ENCODE measurements at places on chromosomes 6 and 20.
A peak's percentile ranks its signal among the peaks of the same experiment; 100 is the strongest.

DNA sequence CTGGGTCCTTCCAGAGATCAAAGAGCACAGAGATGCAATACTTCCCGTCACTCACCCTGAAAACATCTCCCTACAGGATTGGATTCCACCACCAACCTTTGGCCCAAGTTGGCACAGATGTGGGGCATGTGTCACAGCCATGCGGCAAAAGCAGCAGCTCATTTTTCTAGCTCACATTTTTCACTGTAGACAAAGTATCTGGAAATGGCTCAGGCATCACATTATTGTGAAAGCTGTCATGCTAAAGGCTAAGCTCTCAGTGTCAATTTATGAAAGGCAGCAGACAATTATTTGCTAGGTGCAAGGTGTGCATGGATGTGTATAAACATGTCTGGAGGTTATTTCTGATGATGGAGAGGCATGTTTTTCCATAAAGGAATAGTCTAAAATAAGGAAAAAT is 248.8 kb upstream of the PRND start:
- DNase-seq = no peak

GRCh38 chr6:40568062-40568708 is 19.0 kb downstream of the LRFN2 start:
- no peak for DNase-seq

DNA sequence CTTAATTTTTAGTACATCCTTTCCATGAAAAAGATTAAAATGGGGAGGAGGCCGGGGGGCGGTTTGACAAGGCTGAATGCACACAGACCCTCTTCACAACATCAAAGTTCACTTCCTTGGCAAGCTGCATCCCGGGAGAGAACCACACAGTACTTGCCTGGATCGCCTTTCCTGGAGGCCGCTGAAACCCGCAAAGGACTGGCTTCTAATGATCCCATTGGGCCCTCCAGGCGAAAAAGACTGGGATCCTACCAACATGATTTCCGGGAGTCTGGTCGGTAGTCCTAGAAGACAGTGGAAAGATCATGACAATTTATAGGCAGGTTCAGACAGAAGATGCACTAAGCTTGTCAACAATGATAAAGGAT is 60.2 kb downstream of the RIPOR2 start:
- DNase-seq = no peak

GRCh38 chr6:159790956-159791598 is 810 bp downstream of the MRPL18 start:
- no peak for DNase-seq

DNA sequence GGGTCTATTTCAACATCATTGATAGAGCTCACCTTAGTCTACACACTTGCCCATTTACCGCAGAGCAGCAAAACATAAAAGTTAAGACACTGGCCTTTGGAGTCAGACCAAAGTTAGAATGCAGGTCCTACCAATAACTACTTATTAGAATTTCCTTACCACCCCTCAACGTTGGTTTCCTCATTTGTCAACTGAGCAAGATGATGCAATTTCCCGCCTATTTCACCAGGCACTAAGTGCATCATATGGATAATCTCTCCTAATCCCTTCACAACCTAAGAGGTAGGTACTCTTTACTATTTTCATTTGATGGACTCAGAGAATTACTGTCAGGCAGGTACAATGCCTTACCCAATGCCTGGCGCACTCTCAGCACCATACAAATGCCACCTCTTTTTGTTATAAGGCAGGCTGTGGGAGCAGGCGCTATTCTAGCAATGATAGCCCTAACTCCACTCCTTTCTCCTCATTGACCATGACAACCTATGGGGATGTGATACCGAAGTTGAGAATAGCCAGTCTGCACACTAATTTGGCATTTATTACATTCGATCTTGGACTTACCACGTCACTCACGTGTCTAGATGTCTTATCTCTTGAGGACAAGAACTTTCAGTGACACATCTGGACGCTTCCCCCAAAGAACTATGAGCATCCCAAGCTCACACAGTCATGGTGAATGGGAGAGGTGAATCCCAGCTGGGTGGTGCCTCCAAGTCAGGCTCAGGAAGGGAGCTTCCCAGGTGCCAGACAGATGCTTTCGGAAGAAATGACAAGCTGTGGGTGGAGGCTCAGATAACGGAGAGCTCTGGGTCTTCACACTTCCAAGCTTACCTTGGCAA is 128.1 kb upstream of the STMND1 start:
- DNase-seq = no peak

- DNase-seq = no peak
Observed at GRCh38 chr6:8633762-8634161, 198.4 kb upstream of the SLC35B3 start.

- no peak for DNase-seq
Observed at GRCh38 chr20:37377346-37378081, 31.6 kb downstream of the SRC start.

DNA sequence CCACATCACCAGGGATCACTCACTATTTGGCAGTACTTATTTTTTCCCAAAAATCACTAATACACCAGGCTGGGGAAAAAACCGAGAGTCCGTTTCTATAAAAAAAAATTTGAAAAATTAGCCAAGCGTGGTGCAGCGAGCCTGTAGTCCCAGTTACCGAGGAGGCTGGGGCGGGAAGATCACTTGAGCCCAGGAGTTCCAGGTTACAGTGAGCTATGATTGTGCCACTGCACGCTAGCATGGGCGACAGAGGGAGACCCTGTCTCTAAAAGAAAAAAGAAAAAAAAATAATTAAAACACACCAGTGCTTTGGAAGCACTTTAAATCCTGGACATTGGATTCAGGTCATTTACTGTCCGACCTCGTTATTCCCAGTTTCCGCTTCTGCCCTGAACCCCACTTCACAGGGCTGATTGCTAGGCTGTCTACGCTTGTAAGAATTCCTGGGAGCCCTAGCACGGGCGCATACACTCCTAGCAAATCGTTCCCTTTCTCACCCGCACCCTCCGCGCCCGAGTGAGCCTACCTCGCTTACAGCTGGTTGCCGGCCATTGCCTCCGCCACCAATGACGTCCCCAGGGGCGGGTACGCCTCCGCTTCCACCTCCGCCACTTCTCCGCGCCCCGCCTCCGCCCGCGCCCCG is at the start of gene TPMT:
Gene TPMT, minus strand, starts transcription at position 571 of the 643 bp plus-strand sequence. CDS start 5,950 bp downstream, outside the sequence.
- DNase-seq = no peak

DNA sequence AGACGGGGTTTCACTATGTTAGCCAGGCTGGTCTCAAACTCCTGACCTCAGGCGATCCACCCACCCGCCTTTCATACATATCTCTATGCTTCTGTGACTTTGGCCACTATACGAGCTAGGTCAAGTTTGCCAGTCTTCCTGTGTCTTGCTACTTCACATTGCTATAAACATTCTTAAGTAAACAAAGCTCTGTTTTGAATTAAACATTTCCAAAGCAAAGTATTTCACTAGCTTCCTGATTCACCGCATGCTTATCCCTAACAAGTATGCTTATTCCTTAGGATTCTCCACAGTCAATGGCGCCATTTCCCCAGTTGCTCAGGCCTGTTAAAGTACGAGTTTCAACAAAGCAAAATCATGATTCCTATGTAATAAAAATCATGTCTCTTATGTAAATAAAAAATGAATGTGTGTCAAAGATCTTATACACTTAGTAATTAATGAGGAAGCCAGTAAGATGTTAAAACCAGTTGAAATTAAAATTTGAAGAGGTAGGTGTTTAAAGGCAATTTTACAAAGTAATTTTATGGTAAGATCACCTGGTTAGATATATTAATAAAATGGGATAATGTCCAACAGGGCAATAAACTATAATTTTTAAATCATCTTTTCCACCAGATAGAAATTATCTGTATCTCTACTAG is 88.5 kb downstream of the PRKN start:
- peak; percentile 4 for DNase-seq

DNA sequence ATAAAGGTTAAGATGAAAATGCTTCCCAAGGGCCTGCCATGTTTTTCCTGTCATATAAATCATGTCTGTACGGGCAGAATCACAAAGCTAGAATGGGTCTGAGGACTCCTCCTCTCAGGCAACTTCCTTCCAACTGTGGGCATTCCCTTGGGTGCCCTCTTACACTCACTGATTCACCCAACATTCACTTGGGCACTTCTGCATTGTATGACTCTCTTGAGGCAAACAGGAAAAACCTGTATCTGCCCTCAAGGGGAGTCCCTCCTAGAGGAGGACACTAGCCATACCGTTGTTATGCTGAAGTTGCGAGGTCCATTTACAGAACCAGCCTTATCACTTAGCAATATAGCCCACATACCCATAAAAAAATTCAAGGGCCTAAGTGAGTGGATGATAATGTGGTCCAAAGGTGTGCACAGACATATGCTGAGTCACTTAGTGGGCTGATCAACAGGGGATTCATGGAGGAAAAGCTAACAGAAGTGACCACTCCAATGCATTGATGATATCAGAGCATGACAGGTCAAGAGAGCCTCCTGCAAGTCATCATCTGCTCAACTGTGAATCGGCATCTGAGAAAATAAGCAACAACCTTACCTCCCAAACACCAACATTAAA is 131.1 kb downstream of the ATXN1 start:
- DNase-seq = no peak

DNA sequence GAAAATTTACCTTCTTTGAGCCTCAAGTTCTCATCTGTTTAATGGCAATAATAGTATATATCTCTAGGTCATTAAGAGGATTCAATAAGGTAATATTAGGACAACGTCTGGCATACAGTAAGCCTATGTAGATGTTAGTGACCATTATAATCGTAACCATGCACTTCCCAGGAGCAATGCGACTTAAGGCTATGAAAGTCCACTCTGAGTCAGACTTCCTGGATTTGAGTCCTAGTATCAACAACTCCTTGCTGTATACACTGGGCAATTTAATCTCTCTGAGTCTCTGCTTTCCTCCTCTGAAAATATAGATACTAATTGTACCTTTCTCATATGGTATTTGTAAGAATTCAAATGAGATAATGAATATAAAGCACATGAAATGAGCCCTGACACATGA is 168.1 kb upstream of the HDDC2 start:
- no peak for DNase-seq

DNA sequence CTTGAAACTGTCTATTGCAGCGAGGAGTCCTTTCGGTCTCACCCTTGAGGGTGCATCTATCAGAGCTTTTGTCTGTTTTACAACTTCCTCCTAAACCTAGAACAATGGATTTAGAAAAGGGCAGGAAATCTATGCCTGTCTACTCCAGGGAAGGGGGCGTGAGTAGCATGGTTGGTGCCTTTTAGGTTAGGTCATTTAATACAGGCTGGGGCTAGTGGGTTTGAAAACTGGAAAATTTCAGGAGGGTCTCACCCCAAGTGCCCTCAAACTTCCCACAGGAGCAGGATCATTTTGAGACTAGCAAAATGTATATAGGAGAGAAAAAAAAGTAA is 33.5 kb upstream of the BMP6 start:
- DNase-seq = no peak

- DNase-seq = peak; percentile 89
Observed at GRCh38 chr6:3176562-3177355, 19.4 kb upstream of the TUBB2A start.

DNA sequence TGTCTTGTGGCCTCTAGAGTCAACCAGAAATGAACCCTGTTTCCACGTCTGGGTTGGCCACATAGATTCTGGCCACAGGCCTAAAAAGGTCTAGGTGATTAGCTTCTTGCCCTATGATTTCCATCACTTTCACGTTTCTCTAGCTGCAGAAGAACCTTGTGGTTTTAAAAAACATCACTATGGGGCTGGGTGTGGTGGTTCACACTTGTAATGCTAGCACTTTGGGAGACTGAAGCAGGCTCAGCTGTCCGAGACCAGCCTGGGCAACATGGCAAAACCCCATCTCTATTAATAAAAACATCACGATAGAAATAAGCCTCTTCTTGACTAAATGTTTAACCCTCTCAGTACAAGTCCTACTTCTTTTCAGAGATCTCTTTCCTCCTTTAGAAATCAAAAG is 27.6 kb downstream of the POLR1C start:
- no peak for DNase-seq

DNA sequence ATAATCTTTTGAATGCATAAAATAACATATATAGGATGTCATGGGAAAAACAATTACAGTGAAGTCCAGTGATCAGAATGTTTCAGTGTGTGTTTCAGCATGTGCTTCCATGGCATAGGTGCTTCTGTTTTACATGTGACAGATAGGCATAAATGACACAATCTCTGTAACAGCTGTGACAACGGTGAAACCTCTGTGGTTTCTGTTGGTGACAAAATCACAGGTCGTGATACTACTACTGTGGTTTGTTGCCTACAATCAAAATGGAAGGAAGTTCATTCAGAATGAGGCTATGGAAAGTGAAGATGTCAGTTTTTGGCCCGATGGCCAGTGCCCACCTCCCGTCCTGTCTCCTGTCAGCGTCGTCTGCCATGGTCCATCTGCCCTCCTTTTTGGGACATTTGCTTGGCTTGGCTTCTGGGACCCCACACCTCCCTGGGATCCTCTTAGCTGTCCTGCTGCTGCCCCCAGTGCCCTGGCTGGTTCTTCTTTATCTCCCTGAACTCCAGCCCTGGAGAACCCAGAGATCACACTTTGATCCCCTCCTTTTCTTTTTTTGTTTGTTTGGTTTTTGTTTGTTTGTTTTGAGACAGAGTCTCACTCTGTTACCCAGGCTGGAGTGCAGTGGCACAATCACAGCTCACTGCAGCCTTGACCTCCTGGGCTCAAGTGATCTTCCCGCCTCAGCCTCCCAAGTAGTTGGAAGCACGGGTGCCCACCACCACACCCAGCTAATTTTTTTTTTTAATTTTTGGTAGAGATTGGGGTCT is 79.3 kb upstream of the NAA20 start:
- DNase-seq = no peak

GRCh38 chr6:42572523-42572922 is 8.7 kb downstream of the UBR2 start:
- no peak for DNase-seq

- DNase-seq = no peak
Observed at GRCh38 chr6:19845266-19846041, 8.3 kb downstream of the ID4 start.

DNA sequence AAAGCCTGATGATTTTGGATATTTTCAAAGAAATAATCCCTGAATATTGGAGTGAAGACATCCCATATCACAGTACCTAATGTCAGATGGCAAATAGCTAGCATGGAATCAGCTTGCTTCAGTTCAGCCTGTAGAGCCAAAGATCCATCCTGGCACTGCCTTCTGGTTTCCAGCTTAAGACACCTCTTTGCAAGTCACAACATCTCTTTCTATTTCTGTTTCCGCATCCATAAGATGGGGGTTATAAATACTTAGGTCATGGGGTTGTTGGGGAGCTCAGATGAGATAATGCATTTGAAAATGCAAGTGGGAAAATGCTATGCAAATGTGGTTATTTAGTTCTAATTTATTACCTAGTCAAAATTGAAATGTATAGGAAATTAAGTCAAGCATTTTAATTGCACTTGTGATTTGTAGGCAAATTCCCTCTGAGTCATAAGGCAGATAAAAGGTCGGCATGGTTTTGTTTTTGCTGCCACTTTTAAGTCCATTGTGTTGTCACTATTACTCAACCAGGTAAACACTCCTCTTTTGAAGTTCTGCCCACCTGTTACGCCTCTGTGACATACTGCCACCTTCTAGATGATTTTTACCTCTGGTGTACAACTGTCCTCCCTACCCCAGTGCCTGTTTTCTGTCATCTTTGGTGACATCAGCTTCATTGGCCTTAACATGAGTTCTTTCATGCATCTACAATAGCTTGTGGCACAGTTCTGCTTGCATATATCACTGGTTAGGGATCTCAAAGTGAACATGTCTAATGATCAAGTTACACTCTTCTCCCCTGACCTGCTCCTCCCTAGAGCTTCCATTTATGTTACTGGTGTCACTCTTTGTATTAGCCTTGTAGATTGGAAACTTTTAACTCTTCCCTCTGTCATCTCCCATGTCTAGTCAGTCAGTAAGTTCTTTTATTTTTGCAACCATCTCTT is 96.6 kb downstream of the CDKAL1 start:
- no peak for DNase-seq

Measured in foreskin fibroblast (primary cell).